ENCODE measurements at places on chromosomes 2 and 18. TPM values are rescaled to one million over a fixed set of nuclear protein-coding genes. Genes with fewer than 3 reads are reported as not detected.

CCDC150 gene
- total RNA-seq = 5.8 TPM

CNGA3 gene
- total RNA-seq = not detected

ARHGAP15 gene
- 119 TPM for total RNA-seq

KYNU gene
- total RNA-seq = 6.0 TPM

HS6ST1 gene
- total RNA-seq = 27.2 TPM

TMEM247 gene
- total RNA-seq = not detected

REG3A gene
- total RNA-seq = 2.3 TPM

SPIRE1 gene
- total RNA-seq = 94.3 TPM

GATA6 gene
- 5.3 TPM for total RNA-seq

Data from sciatic nerve (tissue), 2 donors.